Stimulated activated CD4-positive, alpha-beta T cell treated with anti-CD3 and anti-CD28 coated beads, Interleukin-1b, Interleukin-23, amount 100 ng/mL, for 24 hours (primary cell): ENCODE measurements at places on chromosomes 4 and X.
A peak's percentile ranks its signal among the peaks of the same experiment; 100 is the strongest.

DNA sequence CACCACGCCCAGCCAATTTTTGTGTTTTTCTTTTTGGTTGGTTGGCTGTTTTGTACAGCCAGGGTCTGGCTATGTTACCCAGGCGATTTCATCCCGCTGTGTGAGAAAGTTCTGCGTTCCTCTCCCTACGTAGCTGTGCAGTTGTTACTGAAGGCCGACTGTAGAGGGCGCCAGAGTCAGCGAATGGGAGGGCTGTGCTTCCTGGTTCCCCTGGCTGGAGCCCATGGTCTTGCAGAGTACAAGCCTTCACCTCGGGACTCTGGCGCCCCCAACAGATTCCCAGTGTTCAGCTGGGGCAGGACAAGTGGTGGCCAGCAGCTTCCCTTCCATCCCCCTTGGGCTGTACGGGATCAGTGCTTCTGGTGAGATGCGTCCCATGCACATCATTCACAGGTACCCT, 5.6 kb upstream of the CT45A1 start:
- peak; percentile 15 for DNase-seq

DNA sequence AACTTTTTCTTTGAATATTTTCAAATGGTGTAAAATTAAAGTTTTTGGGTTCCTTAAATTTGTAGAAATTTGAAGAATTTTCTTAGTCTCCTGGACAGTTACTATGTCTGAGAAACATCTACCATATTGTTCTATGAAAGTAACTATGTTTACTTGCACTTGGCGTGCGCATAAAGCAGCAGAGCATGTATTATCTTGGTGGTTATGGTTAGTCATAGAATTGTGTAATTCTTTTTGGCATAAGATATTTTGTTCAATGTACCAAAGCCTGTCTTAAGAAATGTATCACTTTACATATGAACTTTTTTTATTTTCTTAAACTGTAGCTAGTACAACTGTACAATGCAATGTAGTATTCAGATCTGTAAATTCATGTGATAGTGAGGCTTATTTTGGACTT, 49.2 kb downstream of the CDS1 start:
- DNase-seq, result no peak

GRCh38 chrX:106740193-106740780, 13.8 kb downstream of the RNF128 start:
- no peak for DNase-seq

GRCh38 chr4:62912531-62912930, 1496.7 kb downstream of the TECRL start:
- no peak for DNase-seq

DNA sequence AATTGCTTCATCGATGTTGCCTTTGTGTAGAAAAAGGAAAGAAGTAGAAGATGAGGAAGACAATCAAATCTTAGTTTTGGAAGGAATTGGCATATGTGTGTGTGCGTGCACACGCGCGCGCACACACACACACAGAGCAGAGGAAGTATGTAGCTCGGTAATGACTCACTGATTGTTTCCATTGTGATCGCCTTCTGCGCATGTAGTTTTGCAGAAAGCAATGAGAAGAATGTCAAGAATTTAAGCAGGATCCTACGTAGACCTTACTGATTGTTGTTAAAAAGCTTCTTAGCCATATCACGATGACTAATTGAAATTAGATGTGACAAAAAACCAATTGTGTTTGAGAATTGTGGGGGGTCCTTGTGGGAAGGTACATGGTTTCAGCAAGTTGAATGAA, 12.8 kb upstream of the LIMCH1 start:
- no peak for DNase-seq

GRCh38 chr4:184950117-184950830, 68.0 kb upstream of the HELT start:
- no peak for DNase-seq

- DNase-seq, result no peak
Observed at GRCh38 chrX:1649621-1650020, 34.8 kb downstream of the ASMT start.

GRCh38 chrX:49155243-49155899, 7.2 kb upstream of the MAGIX start:
- no peak for DNase-seq
